ENCODE measurements at places on chromosomes 7 and 10.
A peak's percentile ranks its signal among the peaks of the same experiment; 100 is the strongest.

GRCh38 chr10:66629996-66630395 is 295.8 kb upstream of the LRRTM3 start:
- DNase-seq, result peak; percentile 47

GRCh38 chr10:97195706-97196222 is 10.0 kb upstream of the SLIT1 start:
- DNase-seq, result no peak

DNA sequence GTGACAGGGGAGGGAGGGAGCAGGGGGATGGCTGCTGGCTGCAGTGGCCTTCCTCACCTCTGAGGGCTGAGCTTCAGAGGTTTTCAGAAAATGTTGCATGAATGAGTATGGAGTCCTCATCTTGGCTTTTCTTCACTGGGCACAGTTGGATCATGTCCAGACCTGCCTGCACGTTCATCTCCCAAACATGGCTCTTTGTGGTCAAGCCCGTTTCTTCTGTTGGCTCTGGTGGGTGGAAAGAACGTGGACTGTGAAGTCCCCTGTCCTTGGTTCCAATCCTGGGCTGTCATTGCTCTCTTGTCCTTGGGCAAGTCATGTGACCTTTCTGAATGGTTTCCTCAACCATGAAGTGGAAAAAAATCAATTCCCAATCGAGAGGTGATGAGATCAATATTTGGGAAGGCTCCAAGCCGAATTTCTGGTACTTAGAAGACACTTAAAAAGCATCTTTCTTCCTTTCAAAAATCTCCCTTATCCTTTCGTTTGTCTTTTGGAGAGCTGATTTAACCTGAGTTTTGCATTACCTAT is 34.5 kb downstream of the TSPAN14 start:
- peak; percentile 21 for DNase-seq

- DNase-seq, result no peak
These were observed 25.7 kb upstream of the ENTPD1 start for GRCh38 chr10:95730233-95730632.

GRCh38 chr7:44465490-44465889 is 25.0 kb downstream of the NUDCD3 start:
- DNase-seq, result no peak

- DNase-seq, result no peak
These were observed 1.7 kb downstream of the ATAD1 start for GRCh38 chr10:87816163-87816897.

GRCh38 chr10:129911451-129912165 is 52.5 kb downstream of the EBF3 start:
- DNase-seq, result no peak

- DNase-seq, result peak; percentile 75
These were observed at the start of gene MDFIC for GRCh38 chr7:114922026-114922651. Gene MDFIC, plus strand, starts transcription at chr7:114922094. Its CDS starts 940 bp downstream, at chr7:114923034.

DNA sequence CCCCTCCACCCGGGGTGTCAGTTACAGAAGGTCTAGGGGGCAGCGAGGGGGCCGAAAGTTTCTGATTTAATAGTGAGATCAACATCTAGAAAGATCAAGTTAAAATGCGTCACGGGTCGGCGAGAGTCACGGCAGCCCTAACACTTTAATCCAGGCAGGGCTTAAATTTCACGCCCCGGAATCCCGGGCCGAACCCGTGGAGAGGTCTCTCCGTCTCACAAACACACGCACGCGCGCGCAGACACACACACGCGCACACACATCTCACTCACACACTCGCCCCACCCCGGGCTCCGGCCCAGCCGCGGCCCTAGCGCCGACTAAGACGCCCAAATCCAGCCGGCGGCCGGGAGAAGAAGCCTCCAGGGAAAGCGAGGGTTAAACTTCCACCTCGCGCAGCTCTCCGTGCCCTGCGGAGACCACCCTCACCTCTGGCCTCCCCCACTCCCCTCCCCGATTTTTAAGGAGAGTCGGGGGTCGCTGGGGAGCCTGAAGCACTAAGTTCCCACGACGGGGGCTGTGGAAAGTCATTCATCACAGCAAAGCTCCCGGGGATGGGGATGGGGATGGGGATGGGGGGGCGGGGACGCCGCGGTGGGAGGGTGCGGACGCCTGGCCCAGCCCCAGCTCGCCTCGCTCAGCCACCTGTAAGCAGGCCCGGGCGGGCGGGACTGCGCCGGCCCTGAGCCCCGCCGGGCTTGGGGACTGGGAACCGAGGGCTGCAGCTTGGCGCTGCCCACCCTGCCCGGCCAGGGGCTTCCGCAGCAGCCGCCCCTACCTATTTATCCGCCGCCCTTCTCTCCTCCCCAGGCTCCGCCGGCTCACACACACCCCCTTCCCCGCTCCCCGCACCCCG is 1.6 kb downstream of the PDGFA start:
- peak; percentile 75 for DNase-seq

GRCh38 chr10:61857746-61858145 is 43.8 kb upstream of the ARID5B start:
- no peak for DNase-seq

DNA sequence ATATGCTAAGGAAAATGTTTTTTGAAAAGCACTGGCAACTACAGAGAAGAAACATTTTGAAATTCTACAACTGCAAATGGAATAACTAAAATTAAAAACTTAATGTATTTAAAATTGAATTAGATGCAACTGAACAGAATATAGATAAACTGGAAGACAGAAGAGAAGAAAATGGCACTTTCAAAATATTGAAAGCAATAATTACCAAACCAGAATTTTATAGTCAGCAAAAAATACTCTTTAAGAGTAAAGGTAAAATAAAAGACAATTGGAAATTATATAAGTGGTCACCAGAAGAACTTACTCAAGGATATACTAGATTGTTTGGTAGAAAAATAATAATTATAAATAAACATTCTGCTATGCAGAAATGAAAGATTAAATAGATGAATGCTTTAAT is 927.7 kb upstream of the ZWINT start:
- no peak for DNase-seq

DNA sequence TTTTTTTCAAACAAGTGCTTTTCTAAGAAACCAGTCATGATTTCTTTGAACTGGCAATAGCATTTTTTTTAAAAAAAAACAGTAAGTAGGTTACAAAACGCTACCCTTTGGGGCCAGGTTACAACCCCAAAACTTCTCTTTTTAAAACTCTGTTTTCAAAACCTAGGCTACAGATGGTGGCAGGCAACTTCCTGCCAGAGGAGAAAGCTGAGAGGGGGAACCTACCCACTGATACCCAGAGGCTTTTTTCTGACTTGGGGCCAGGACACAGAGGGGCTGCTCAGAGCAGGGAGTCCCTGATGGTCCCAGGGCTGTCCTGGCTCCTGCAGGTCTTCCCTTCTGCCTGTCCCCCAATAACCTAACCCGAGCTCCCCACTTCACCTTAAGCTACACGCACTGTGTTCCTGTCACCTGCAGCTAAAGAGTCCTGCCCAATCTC is 6.9 kb downstream of the STN1 start:
- no peak for DNase-seq

- no peak for DNase-seq
These were observed 74.3 kb downstream of the LHPP start for GRCh38 chr10:124535731-124536495.

DNA sequence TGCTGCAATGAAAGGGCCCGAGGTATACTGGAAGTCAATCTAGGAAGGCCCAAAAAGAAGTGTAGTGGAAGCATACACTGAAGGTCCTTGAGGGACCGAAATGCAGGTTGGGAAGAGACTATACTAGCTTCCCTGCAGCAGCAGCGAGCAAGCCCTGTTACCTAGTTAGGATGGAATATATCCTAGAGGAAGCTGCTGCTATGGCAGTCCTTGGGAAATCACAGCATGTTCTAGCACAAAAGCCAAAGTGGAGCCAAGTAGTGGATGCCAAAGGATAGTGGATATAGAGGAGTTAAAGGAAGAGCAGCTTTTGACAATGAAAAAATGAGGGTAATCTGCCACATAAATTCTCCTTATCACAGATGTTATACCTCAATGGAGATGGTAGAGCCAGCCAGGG is 123.8 kb upstream of the STARD3NL start:
- DNase-seq, result no peak

DNA sequence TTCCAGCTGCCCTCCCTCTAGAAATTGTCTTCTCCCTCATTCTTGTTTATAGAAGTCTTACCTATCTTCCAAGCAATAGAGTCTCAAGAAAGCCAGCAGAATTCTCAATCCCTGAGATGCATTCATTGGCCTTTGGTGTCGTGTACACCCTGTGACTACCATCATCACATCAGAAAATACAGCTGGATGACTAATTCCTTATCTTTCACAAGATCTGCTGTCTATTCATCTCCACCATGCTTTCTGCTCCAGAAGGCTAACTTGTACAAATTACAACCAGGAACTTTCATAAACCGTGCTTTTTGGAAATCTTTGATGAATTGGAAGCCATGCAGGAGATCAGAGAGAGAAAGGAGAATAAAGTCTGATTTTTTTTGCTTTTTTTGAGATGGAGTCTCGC is 1062.9 kb upstream of the GHITM start:
- peak; percentile 1 for DNase-seq

- peak; percentile 74 for DNase-seq
These were observed at the start of gene HGF for GRCh38 chr7:81769891-81770727. Gene HGF, minus strand, starts transcription at chr7:81770047. Its CDS starts 76 bp downstream, at chr7:81769971.

DNA sequence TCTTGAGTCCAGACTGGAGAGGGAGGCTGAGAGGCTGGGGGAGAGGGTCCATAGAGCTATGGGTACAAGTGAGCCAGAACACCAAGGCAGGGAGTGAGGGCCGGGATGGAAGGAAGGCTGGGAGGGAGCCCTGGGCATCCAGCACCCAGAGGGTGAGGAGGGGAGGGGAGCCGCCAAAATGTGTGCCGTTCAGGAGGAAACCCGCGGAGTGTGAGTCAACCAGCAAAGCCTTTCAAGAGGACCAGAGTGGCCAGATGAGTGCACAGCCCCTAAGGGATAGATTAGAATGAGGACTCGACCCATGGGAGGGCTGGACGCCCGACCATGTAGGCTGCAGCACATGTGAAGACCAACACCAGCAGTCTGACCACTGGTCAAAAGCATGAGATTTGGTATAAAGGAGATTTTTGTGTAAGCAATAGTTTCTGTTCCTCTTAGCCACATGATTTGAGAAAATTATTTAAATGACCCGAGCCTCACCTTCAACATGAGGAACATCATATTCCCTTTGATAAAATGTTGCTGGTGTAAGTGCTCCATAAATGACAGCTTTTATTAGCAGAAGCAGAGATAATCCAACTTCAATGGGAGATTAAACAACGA is 179.7 kb upstream of the GRB10 start:
- no peak for DNase-seq

GRCh38 chr10:15735763-15736162 is 16.0 kb upstream of the ITGA8 start:
- DNase-seq, result no peak

- peak; percentile 85 for DNase-seq
These were observed 28.6 kb downstream of the JAZF1 start for GRCh38 chr7:28151965-28152364.

DNA sequence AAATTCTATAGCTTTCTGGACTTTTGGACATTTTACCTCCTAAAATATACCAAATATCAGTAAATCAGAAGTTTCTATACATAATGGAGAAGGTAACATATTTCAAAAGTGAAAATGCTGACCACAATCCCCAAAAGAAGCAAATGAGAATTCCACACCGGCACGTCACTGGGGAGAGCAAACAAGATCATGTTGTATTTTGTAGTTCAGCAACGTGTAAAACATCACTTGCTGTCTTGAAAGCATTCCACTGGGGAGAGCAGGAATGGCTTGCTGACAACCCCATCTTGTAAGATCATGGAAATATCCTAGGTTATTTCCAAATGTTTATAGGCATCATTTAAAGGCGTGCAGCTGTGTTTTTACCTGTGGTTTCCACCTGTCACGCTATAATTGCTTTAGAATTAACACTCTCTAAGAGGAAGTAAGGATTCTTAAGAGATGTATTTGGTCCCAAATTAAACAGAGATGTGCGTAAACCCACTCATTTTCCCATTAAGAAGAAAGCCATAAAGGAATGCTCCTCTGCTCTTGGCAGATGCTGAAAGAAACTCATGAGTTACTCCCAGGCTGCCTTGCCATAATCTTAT is 397.1 kb upstream of the POT1 start:
- no peak for DNase-seq

GRCh38 chr7:128830231-128831177 is at the start of gene FLNC:
Gene FLNC, plus strand, starts transcription at chr7:128830406. Its CDS starts 232 bp downstream, at chr7:128830638.
- peak; percentile 84 for DNase-seq

- no peak for DNase-seq
These were observed 1.3 kb upstream of the BMI1 start for GRCh38 chr10:22319547-22319979.

- DNase-seq, result peak; percentile 7
These were observed 217.9 kb downstream of the SKAP2 start for GRCh38 chr7:26646336-26647048.

DNA sequence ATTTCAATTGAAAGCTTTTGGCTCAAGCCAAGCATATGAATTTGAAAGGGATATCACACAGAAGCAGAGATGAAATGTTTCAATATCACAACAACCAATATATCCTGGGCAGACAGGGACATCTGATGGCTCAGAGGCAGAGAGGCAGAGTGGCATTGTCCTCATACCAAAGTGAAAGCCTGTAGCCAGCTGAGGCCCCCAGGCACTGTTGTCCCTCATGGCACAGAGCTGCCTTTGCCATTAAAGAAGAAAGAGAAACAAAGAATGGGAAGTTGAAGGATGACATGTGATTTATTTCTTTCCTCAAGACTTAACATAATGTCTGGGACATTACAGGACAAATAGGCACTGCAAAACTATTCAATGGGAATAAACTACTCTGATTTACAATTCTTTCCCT is 504.3 kb upstream of the PCDH15 start:
- DNase-seq, result no peak

DNA sequence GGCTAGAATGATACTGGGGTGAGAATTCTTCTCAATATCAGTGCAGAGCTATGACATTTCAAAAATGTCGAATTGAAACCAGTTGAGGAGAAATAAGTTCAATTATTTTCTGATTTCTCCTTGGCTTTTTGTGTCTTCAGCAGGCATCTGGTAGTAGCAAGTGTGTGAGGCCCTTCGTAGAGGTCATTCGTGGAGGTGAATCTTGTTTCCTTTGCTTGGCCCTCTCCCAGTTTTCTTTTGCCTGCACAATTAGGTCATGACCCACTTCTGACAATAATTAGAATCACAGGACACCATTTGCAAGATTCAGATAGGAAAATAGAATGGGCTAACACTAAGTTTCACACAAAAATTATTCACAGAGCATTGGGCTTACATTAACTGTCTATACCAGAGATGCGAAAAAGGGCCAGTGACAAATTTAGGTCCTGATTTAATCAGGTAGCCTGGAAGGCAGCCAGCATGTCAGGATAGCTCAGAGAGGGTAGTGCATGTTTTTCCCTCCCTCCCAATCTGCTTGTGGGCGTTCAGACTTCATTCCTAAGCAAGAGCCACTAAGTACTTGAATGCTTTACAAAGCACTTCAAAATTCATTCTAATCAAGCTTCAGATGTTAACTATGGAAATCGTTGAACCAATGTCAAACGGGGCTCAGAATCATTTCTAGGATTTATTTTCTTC is 24.0 kb upstream of the A1CF start:
- no peak for DNase-seq

DNA sequence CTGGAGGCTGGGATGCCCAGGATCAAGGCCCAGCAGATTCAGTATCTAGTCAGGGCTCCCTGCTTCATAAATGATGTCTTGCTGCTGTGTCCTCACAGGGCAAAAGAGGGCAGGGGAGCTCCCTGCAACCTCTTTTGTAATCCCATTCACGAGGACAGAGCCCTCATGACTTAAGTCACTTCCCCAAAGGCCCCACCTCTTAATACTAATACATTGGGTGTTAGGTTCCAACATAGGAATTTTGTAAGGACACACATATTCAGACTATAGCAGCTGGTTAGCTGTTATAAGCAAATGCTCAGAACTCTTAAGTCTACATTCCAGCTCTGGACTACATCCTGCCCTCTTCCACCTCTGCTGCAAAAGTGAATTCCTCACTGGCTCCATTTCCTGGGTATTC is 63.0 kb downstream of the VOPP1 start:
- peak; percentile 82 for DNase-seq

Measured in EH (cell line).